Left lobe of liver (tissue), 2 donors: ENCODE measurements at places on chromosomes 1 and 21. TPM values are rescaled to one million over a fixed set of nuclear protein-coding genes. Genes with fewer than 3 reads are reported as not detected.

DNA sequence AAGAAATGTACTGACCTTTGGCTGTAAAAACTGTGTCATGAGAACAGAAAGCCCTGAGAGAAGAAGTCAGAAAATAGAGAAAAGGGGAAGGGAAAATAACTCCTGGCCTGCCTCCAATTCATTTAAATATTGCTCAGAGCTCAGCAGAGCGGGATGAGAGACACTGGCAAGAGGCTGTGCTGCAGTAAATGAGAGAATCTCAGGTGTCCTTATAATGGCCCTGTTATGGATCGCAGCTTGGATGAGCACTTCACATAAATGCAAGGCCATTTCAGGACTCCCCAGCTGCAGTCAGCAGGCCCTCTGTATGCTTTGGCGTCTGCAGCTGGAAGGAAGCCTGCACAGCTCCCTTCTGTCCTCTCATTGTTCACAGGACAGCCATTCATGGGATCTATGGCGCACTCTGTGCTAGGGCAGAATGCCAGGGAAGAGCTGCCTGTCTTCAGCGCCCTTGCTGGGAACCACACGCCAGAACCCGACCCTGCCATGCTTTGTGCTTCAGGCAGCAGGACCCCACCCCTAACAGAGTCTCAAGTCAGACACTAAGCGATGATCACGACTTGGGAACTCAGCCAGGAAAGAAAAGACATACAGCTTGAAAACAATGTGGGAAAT, 20.7 kb upstream of the ABCB10 start:
- peak; percentile 52 for DNase-seq

GRCh38 chr1:185156854-185157598, at the start of the genes SWT1 and TRMT1L:
TSS of gene SWT1 (plus strand) at chr1:185157167. CDS start at chr1:185160842, 3,675 bp downstream.
TSS of gene TRMT1L (minus strand) at chr1:185156953. CDS start at chr1:185156712, 241 bp downstream.
- peak; percentile 100 for DNase-seq

GRCh38 chr1:206521694-206522402, 14.5 kb downstream of the RASSF5 start:
- DNase-seq, result no peak

DNA sequence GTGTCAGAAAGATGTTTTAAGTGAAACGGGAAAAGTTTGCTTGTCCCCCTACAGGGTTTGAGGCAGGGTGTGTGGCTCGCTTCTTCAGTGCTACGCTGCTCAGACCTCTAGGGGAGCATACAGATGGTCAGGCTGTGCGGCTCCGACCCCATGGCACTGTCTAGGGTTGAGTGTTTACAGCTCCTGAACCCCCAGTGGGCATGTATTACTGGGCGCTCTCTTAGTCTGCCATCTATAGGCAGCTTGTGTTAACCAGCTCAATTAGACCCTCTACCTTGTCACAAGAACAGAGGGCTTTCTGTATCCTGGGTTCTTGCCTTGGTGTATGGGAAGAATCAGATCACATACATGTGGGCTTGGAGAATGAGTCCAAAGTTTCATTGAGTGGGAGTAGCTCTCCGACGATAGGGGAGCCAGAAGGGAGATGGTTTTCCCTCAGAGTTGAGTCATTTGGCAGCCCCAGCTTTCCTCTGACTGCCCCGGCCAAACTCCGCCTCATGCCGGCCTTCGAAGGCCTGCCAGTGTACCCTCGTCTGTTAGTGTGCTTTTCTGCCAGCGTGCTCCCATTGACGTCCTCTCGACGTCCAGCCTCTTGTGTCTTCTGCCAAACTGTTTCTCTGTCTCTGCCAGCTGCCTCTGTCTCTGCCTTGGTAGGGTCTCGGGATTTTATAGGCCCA, 38.6 kb upstream of the ADGRL4 start:
- DNase-seq, result no peak

- DNase-seq, result no peak
These were observed 13.9 kb downstream of the CD247 start for GRCh38 chr1:167504467-167504827.

GRCh38 chr1:219081943-219082925, 91.4 kb upstream of the LYPLAL1 start:
- no peak for DNase-seq

- no peak for DNase-seq
These were observed 11.6 kb upstream of the OLFML2B start for GRCh38 chr1:162035241-162035640.

GRCh38 chr1:92747735-92748134, 37.2 kb downstream of the EVI5 start:
- DNase-seq, result no peak

- no peak for DNase-seq
These were observed 346.9 kb upstream of the DAB1 start for GRCh38 chr1:57770772-57771171.

DNA sequence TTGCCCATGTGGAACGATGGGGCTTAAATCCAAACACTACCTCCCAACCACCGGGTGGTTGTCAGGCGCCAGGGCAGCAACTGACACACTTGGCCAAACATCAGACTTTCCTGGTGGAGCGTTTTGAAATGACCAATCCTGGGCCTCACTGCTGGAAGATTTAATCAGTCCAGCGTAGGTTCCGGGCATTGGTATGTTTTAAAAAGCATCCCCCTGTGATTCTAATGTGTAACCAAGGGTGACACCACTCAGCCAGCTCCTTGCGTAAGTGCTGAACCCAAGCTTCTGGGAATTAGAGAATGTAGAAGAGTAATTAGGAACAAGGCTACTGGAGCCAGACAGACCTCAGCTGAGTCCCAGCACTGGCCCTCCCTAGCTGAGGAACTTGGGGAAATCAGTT, 44.8 kb upstream of the KAZN start:
- DNase-seq, result no peak

DNA sequence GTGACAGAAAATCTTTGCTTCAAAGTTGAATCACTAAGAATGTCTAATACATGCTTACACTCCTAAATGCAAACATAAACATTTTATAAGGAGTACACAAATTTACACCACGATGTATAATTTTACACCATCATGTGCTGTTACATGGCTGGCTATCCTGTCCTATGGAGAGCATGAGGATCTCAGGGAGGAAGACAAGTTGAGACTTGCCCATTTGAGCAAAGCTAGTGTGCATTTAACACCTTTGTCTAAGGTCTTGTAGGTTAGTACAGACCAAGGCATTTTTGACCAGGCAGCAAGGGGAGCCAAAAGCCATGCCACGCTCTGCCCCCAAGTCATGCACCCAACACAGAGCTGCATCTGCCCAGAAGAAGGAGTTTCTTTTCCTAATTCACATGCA, 14.5 kb upstream of the COG2 start:
- DNase-seq, result no peak

GRCh38 chr1:77475641-77476040, 193.8 kb downstream of the AK5 start:
- no peak for DNase-seq

- DNase-seq, result peak; percentile 38
These were observed 4.2 kb downstream of the TINAGL1 start for GRCh38 chr1:31580513-31580870.

DNA sequence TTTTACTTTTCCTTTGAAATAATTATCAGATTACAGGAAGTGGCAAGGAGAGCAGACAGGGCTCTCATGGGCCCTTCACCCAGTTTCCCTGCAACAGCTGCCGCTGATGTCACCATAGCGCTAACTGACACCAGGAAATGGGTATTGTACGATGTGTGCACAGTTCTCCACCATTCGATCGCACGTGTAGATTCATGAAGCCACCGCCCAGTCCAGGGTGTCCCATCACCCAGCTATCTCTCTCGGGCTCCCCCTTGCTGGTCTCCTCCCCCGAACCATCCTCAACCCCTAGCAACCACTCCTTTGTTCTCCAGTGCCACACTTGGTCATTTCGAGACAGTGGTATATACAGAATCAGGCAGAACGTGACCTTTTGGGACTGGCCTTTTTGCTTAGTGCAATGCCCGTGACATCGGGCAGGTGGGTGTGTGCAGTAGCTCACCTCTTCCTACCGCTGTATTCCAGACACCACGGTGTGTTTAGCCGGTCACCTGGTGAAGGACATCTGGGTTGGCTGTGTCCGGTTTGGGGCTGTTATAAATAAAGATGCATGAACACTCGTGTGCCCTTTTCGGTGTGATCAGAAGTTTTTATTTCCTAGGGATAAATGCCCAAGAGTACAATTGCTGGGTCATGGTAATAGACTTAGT, 118.4 kb downstream of the CRYAA start:
- DNase-seq, result no peak

DNA sequence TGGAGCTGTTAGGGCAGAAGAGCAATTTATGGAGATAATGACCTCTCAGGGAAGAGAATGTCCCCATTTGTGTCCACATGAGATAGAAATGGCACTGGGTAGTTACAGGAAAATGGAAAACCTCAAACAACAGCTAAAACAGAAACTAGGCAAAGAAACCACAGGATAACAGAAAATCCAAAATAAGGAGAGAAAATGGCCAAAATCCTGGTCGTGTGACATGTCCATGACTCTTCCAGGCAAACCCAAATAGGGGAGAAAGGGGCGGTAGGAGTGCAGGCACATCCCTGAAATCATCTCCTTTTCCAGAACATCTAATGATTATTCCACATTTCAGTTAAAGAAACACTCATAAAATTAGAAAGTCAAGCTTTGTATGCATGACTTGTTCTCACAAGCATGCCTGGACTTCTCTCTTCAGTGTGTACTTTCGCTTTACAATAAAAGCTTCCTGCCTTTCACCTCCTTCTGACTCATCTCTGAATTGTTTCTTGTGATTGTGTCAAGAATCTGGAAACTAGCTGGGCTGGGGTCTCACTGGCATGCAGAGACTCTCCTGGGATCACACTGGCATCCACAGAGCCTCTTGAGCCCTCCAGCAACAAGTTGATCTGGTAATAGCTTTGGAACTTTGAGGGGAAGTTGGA, 171.4 kb upstream of the ZP4 start:
- no peak for DNase-seq

DNA sequence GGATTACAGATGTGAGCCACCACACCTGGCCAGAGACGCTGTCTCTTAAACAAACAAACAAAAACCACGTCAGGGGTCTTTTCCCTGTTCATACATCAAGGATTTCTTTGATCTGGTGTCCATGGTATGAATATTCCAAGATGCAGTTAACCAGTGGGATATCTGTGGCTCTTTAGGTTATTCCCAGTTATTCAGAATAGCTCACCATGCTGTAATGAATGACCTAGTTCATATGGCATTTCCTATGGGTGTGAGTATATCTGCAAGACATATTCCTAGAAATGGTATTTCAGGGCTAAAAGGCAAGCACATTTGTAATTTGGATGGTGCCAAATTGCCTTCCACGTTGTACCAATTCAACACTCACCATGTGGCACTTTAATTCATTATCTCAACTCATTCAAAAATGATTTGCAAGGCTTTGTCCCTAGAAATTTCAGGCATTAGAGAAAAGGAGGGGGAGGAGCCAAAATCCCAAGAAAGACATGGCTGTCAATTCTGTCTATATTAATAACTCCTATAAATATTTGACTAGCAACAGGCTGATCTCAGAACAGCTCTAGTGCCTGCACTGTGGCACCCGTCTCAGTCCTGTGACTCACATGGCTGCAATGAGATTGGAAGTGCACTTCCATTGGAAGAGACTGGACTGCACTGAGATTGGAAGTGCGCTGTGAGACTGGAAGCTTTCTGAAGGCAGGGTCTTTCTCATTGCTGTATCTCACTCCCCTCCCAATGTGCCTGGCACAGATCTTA, 6.0 kb upstream of the STMN1 start:
- DNase-seq, result no peak

DNA sequence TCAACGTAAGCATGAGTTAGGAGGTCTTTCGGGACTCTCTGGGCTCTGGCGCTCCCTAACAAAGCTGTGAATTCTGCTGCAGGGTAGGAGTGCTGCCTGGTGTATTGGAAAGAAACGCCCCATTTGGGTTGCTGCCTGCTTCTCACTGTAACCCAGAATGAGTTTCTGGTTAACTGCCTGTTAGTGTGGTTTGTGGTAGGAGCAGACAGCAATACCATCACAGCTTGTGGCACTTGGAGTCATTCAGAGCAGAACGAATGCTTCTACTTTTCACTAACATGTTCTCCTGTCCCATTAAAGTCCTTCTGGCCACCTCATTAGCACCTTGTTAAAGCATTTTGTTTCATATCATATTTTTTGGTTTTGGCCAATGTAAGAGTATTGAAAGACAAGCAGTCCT, 18.1 kb downstream of the MAP3K7CL start:
- no peak for DNase-seq

- no peak for DNase-seq
These were observed 572.3 kb upstream of the PKN2 start for GRCh38 chr1:88111816-88112215.

DNA sequence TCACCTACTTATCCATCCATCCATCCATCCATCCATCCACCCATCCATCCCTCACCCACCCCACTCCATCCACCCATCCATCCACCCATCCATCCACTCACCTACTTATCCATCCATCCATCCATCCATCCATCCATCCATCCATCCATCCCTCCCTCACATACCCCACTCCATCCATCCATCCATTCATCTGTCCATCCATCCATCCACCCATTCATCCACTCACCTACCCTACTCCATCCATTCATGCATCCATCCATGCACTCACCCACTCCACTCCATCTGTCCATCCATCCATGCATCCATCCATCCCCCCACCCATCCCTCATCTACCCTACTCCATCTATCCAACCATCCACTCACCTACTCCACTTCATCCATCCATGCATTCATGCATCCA, 34.5 kb downstream of the DHRS3 start:
- DNase-seq, result no peak

DNA sequence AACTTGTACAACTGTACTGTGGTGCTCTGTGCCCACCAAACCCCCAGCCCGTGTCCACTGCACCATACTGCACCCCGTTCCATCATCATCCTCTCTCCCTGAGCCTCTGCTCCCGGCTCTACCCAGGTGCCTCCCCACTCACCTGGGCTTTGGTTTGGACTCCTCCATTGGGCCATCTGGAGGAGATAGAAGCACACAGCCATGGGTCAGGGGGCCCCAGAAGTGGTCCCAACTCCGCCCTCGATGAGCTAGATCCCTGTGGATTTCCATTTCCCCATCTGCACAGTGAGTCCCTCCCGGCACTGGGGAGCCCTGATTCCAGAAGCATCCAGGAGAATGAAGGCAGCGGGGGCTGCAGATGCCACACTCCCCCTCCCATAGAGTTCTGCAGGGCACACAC, 10.8 kb downstream of the TNNT2 start:
- no peak for DNase-seq

DNA sequence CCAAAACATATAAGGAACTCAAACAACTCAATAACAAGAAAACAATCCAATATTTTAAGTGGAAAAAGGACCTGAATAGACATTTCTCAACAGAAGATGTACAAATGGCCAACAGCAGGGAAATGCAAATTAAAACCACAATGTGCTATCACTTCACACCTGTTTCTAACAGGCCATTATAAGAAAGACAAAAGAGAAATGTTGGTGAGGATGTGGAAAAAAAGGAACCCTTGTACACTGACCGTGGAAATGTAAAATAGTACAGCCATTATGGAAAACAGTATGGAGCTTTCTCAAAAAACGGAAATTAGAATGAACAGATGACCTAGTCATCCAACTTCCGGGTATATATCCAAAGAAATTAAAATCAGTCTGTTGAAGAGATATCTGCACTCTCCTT, 37.8 kb upstream of the CD2 start:
- no peak for DNase-seq

Gene FHAD1
- not detected for total RNA-seq

Gene COA6
- 11.5 TPM for total RNA-seq

Gene KPRP
- not detected for total RNA-seq

Gene DDOST
- total RNA-seq, result 104 TPM

Gene CYP2J2
- total RNA-seq, result 61.9 TPM

Gene OLFM3
- total RNA-seq, result not detected

Gene TRAF3IP3
- total RNA-seq, result 1.4 TPM

Gene MPL
- 0.15 TPM for total RNA-seq

Gene ESRRG
- 1.4 TPM for total RNA-seq

Gene CERS2
- total RNA-seq, result 425 TPM
